Dermis microvascular lymphatic vessel endothelial cell (primary cell): ENCODE measurements at places on chromosomes 3 and 15.

GRCh38 chr15:69793781-69794451 lies 303.8 kb downstream of the TLE3 start:
- DNase-seq = no peak

GRCh38 chr3:155572085-155572484 lies 172.8 kb downstream of the PLCH1 start:
- DNase-seq = no peak

DNA sequence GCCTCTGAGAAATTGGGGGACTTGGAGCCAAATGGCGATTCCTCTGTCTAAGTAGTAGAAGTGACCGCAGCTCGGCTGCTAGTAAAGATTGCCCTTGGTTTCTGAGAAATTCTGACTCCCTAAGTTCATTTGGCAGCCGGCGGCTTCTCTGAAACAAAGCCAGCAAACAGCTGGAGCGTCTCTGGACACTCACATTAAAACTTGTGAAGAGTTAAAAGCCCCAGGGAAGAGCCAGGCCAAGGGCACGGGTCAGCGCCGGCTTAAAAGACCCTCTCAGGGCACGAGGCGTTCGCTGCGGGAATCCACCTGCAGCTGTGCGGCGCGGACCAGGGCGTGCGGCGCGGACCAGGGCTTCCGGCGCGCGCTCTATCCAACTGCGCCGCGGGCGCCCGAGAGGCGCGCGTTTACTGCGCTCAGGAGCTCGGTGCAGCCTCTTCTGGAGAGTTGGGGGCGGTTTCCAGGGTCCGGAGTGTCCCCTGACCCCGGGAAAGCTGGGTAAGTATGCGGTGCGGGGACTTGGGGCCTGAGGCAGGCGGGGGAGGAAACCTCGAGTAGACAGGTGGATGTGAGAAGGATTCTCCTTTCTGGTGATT lies at the start of gene COL6A5:
COL6A5 (plus strand) TSS at position 186 of the 593 bp plus-strand sequence. CDS start 27,967 bp downstream, outside the sequence.
- DNase-seq = no peak

DNA sequence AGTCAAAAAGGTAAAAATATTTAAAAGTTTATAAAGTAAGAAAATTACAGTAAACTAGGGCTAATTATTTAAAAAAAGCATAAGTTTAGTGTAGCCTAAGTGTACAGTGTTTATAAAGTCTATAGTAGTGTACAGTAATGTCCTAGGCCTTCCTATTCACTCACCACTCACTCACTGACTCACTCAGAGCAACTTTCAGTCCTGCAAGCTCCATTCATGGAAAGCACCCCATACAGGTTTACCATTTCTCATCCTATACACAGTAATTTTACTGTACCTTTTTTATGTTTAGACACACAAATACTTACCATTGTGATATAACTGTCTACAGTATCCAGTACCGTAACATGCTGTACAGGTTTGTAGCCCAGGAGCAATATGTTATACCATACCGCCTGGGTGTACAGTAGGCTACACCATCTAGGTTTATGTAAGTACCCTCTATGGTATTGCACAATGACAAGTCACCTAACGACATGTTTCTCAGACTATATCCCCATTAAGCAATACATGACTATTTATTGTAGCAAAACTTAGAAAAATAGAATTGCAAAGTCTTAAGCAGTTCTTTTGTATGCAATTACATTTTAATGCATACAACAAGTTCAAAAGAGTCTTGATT lies 19.5 kb downstream of the AVEN start:
- no peak for DNase-seq

- no peak for DNase-seq
Observed at GRCh38 chr15:81379269-81379668, 5.3 kb upstream of the TMC3 start.

GRCh38 chr3:13322324-13322723 lies 97.8 kb downstream of the NUP210 start:
- no peak for DNase-seq

DNA sequence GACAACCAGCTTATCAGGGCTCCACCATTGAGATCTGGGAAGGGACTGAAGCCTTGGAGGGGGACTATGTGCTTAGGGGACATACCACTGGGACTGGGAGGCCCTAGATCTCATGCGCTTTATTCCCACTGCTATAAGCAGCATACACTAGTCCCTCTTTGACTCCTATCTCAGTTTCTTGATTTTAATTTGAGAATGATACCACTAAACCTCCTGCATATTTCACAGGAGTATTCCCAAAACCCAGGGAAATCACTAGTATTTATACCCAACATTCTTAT lies 29.2 kb downstream of the SLC24A1 start:
- DNase-seq = no peak

- DNase-seq = peak; percentile 61
Observed at GRCh38 chr15:101276501-101277037, 716 bp downstream of the SELENOS start.

- DNase-seq = peak; percentile 3
Observed at GRCh38 chr3:142857056-142857455, 31.8 kb downstream of the PCOLCE2 start.

DNA sequence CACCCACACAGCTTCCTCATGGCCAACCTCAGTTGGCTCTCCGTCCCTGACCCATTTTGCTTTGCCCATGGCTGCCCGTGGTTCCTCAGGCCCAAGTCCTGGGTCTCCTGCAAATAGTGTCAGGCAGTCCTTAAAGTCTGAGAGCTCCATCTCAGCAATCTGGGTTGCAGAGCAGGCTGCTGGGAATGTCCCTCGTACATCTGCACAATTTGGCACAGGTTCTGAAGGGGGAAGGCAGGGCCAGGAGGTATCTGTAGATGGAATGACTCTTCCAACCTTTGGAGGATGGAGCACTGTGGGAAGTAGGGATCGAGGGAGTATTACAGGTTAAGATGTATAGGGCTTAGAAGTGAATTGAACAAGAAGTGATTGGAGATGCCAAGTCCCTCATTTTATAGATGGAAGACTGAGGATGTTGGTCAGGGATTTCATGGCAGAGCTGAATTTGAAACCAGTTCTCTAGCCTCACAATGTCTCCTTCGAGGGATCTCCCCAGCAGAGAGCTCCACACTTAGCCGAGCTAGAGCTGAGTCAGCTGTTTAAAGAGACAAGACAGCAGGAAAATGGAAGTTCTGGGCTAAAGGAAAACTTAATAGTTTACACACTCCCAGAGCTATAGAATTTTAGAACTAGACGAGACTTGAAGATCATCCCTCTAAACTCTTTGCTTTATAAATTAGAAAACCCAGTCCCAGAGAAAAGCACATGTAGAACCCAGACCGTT lies 9.2 kb downstream of the CKMT1A start:
- DNase-seq = no peak

GRCh38 chr15:79067072-79067833 lies 23.3 kb downstream of the RASGRF1 start:
- DNase-seq = no peak

DNA sequence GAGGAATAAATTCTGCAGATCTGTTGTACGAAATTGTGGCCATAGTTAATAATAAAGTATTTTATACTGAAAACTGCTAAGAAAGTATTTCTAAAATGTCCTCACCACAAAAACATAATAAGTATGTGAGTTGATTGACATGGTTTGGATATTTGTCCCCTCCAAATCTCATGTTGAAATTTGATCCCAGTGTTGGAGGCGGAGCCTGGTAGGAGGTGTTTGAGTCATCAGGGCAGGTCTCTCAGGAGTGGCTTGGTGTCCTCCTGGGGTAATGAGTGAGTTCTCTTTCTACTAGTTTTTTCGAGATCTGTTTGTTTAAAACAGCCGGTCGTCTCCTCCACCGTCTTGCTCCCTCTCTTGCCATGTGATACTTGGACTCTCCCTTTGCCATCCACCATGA lies 424.1 kb upstream of the KCNMB2 start:
- DNase-seq = no peak

GRCh38 chr3:108378153-108378951 lies 82.0 kb downstream of the HHLA2 start:
- no peak for DNase-seq

DNA sequence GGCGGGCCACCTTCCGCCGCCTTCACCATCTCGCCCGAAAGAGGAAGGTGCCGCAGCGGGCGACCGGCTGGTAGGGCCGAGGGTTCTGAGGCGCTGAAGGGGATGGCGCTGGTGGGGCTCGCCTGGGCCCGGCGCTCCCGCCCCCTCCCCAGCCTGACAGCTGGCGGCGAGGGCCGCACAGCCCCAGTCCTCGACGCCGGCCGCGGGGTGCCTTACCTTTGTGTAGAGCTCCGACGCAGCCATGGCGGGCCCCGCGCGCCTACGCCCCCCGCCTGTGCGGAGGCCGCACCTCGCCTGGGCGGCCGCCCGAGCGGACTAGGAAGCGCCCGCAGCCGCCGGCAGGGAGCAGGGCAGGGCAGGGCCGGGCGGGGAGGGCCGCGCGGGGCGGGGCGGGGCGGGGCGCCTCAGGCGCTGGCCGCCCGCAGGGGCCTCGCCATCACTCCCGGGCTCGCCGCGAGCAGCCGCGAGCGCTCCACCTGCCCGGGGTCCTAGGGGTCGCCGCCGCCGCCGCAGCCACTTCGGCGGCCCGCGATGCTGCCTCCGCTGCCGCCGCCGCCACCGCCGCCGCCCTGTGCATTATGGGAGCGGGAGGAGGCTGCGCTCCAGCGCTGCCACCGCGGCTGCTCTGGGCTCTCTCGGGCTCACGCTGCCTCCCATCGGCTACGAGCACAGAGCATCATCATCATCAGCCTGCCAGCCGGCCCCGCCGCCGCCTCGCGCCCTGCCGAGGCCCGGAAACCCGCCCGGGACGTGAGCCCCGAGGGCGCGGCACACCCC lies at the start of gene MYO5A:
MYO5A (minus strand) TSS at position 317 of the 777 bp plus-strand sequence; CDS start at position 243, 74 bp downstream.
- peak; percentile 81 for DNase-seq

DNA sequence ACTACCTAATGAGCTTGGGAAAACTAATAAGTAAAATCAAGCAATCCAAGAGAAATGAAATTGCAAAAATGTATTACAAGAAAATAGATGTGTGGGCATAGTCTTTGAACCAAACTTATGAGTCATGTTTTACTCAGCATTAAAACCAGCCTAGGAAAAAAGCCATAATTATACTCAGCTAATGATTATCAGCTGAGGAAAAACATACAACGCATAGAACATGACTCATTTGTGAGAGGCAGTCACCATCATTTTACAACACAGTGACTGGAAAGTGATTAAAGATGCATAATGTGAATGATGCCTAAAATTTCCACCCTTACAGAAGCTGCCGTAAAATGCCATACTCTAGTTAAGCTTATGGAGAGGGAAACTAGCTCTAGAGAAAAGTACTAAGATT lies 238.0 kb upstream of the EOMES start:
- DNase-seq = no peak

DNA sequence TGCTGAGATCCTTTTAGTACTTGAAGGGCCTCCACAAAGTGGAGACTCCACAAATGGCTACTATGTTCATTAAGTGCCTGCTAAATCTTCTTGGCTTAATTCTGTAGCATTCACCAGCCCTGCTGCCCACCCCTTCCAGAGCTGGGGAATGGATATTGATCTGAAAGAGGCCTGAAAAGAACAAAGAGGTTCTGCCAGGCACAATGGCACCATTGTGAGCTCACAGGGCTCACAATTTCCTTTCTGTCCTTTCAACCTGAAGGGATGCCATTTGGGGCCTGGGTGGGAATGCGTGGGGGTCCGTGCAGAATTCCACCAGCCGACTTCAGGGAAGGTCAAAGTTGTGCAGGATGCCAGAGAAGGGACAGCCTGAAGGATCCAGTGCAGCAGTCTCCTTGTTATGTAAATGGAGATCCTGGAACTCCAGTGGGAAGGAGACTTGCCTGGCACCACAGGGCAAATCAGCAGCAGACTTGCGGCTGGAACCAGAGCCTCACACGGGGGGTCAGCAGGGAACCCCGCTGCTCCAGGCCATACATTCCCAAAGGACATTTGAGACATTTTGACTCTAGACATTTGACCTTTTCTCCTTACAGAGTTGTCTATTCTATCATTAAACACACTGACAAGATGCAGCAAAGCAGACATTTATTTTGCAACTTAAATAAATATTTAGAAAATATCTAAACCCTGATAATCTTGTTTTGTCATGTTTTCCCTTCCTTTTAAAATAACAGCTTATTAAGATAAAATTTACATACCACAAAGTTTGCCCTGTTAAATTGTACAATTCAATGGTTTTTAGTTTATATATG lies 21.5 kb upstream of the MORF4L1 start:
- no peak for DNase-seq

GRCh38 chr15:101568821-101569555 lies 79.5 kb upstream of the PCSK6 start:
- no peak for DNase-seq

DNA sequence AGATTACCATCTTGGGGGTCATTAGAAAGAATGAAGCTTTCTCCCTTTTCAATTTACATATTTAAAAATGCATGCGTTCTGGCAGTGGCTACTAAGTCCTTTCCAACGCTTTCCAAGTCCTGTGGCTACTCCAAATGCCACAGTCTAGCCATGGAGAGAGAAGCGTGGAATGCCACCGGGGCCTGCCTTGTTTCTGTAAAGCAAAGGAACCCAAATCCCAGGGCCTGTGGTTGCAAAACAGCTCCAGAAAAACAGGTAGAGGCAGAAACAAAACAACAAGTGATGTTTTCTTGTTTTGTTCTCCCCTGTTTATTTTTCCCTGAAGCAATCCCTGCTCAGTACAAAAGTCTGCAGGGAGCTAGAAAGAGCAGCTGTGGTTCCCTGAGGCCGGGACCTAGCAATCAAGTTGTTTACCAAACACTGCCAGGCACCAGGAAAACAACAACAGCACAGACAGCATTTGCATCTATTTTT lies 85.5 kb downstream of the FOXP1 start:
- DNase-seq = no peak

GRCh38 chr15:90421527-90421926 lies 33.5 kb downstream of the IQGAP1 start:
- DNase-seq = no peak

- no peak for DNase-seq
Observed at GRCh38 chr3:186909078-186909853, 21.1 kb upstream of the ST6GAL1 start.

DNA sequence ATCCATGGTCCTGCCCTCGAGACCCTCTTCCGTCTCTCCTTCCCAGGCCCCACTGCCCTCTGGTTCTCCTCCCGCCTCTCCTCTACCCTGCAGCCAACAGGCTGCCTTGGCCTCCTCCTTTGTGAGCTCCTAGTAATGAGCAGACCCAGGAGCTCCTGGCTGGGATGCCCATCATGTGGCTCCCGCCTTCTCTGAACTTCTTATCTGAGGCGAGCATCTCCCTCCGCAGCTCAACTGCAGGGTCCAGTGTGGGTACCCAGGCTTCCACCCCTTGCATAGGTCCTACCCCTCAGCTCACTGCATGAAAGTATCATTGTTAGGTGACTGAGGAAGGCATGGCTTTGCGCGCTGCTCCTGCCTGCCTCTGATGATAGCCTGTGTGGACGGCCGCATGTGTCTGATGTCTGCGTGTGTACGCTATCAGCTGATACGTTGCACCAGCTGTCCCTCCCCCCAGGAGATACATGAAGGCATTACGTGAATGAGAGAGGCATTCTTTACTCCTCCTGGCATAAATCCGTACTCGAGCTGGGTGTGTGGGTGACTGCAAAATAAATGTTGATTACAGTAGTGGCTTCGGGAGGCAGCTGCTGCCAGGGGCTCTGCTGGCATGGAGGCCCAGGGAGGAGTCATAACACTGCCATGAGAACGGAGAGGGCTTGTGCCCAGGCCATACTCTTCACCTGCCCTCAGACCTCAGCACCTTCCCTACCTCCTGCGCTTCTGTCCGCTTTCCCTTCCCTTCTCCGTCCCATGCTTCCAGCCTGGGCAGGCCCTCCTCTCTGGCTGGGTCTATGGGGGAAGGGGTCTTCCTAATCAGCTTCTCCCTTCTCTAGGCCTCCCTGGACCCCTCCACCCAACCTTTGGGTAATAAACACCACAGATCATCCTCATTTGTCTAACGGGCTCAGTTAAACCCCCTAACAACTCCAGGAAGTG lies 48.8 kb downstream of the ZNF710 start:
- DNase-seq = no peak
